ENCODE measurements at places on chromosomes 3 and 15.

GRCh38 chr3:185781759-185782158 lies 43.1 kb downstream of the IGF2BP2 start:
- no peak for DNase-seq

GRCh38 chr15:84953726-84954125 lies 27.9 kb upstream of the PDE8A start:
- DNase-seq = no peak

DNA sequence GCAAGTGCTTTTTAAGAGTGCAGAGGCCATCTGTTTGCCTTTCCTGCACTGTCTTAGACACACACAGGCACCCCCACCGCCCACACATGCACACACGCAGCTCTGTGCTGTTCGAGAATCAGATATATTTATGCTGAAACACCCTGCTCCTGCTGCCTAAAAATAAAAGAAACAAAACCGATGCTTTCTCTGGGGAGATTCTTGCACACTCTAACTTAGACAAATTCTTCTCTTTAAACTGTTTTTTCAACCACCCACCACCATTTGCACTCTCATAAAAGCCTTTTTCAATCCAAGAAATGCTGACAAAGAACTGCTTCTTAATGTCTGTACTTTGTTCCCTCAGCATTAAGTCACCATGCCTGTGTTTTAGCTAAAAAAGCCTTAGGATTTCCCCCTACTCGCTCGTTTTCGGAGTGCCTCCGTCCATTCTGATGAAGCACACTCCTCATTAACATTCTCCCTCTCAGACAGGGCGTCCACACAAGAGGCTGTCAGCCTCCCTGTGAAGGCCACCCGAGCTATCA lies 26.2 kb downstream of the SLC12A8 start:
- DNase-seq = no peak

DNA sequence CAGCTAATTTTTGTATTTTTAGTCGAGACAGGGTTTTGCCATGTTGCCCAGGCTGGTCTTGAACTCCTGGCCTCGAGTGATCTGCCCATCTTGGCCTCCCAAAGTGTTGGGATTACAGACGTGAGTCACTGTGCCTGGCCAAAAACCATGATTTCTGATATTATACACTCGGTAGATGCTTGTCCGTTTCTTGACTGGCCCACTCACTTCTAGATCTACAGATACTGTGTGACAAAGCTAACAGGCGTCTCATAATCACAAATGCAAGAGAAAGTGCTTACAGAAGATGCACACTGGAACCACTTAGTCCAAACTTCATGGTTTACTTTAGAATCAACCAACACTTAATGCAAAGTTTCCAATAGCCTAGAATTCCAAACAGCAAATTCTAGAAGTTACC lies 8.4 kb downstream of the PROK2 start:
- no peak for DNase-seq

DNA sequence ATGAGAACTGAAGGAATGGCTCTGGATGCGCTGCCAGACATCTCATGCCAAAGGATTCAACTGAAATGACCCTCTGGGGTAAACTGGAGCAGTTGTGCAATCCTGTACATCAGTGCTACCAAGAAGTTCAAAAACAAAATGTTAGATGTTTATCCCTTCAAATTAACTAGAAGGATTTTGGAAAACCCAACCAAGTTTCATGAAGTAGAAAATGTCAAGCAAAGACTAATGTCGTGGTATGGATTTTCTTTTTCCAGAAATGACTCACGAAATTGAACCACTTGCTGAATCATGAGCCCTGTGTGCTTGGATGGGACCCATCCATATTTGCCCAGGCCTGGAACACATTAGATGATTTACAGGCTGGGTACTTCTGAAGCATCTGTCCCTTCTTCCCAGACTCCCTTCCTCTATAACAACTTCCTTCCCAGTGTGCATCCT lies 101.6 kb downstream of the LRTM1 start:
- DNase-seq = no peak

- no peak for DNase-seq
Measured at GRCh38 chr15:58425834-58426233, 6.0 kb upstream of the LIPC start.

- no peak for DNase-seq
Measured at GRCh38 chr3:43855674-43856299, 165.0 kb downstream of the ABHD5 start.

- no peak for DNase-seq
Measured at GRCh38 chr3:159721324-159721723, 267.3 kb upstream of the IL12A start.

- no peak for DNase-seq
Measured at GRCh38 chr3:155560594-155560993, 184.3 kb downstream of the PLCH1 start.

DNA sequence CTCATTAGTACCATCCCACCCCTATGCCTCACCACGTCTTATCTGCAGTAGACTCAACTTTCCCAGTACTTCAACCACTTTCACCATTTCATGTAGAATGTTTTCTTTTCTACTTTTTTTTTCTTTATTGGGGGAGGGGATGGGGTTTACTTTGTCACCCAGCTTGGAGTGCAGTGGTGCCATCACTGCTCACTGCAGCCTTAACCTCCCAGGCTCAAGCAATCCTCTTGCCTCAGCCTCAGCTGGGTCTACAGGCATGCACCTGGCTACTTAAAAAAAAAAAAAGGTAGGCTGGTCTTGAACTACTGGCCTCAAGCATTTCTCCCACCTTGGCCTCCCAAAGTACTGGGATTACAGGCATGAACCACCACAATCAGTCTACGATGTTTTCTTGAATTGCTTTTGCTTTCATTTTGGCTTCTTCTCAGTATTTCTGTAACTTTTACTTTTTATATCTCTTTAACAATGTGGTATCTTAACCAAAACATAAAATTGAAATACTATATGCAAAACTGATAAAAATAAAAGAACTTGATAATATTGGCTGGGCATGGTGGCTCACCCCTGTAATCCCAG lies 44.9 kb upstream of the CHL1 start:
- DNase-seq = no peak

DNA sequence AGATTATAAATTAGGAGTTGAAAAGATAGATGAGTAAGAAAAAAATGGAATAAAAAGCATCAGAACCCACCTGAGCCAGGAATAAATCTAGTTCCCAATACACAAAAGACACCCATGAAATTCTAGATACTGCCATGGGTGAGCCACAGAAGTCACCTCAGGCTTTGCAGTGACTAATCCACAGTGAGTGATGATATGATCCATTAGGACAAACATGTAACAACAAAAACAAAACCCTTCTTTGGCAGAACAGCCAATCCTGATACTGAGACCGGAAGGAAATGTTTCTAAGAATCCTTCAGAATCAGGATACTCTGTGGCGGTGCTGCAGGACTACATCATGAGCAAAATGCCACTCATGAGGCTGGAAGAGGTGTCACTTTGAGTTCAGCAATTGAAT lies 15.0 kb upstream of the MINDY4B start:
- no peak for DNase-seq

Measured in stimulated activated CD8-positive, alpha-beta memory T cell treated with anti-CD3 and anti-CD28 coated beads, Interleukin-12 subunit alpha, Interleukin-12 subunit beta, amount 100 ng/mL, for 4 hours (primary cell).